ENCODE measurements at places on chromosomes 3 and 15.

DNA sequence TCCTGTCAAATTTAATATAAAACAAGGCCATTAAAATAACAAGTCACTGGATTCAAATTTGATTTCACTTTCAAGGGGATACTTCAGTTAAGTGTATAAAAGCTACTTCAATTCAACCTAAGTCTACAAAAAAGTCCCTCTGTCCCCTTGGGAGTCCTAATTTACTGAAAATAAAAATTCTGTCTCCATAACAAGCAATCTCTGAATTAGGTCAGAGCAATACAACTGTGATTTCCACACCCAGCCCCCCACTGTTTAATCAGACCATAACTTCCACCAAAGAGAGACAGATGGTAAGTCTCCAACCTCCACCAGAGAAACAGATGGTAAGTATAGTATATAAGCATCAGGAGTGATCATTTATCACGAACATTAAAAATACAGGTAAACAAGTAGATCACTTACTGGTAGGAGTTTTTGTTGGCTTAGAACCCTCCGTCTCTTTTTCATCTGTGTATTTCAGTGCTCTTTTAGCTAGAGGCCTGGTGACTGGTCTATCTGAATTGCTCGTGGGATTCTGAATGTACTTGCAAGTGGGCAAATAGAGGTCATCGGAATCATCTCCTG lies 12.1 kb downstream of the SGO1 start:
- no peak for DNase-seq

DNA sequence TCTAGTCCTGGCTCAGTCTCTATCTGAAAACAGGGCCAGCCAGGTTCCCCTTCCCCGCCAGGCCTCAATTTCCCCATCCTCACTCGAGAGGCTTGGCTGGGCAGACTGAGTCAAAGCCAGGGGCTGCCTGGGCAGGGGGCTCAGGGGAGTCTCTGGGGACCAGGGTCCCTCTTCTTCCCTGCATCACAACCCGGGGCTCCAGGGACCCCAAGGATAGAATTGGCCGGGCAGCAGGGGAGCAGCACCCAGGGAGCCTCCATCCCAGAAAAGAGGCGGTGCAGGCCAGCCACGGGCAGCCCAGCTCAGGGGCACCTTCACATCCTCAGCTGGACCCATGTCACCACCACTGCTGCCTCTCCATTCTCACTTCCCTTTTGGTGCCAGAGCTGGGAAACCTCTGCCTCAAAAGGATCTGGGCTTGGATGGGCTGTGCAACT lies 13.3 kb upstream of the PLXND1 start:
- DNase-seq, result peak; percentile 40

GRCh38 chr15:100726421-100727190 lies 124.2 kb downstream of the ASB7 start:
- peak; percentile 10 for DNase-seq

DNA sequence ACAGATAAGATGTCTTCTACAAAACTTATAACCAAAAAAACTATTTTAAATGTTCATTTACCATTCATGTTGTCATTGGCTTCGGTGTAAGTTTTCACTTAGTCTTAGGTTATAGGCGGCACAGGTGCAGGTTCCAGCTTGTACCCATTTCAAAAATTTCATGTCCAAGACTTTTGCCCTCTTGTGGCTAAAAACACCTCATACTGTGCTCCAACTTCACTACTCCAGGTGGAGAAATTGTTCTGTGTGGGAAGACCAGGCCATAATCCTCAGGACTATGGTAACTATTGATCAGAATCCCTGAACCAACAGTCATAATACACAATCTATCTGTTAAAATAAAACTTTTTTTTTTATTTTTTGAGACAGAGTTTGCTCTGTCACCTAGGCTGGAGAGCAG lies 95.2 kb upstream of the ATP11B start:
- no peak for DNase-seq

DNA sequence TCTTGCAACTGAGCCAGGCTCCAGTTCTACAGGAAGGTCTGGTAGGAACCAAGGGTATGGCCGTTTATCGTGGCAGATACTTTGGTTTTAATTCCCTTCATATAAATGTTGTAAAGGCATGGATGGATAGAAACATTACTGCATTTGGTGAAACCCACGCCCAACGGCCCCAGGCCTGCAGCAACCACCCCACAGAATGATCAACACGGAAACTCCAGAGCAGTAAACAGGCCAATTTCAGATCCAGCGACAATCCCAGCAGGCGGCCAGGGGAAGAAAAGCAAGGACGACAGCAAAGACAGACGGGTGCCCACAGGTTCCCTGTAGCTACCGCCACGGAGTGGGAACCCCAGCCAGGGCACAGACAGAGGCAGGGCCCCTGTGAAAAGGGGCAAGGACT lies 32.6 kb upstream of the PCSK6 start:
- DNase-seq, result peak; percentile 29
